ENCODE measurements at places on chromosomes 12 and 14.

DNA sequence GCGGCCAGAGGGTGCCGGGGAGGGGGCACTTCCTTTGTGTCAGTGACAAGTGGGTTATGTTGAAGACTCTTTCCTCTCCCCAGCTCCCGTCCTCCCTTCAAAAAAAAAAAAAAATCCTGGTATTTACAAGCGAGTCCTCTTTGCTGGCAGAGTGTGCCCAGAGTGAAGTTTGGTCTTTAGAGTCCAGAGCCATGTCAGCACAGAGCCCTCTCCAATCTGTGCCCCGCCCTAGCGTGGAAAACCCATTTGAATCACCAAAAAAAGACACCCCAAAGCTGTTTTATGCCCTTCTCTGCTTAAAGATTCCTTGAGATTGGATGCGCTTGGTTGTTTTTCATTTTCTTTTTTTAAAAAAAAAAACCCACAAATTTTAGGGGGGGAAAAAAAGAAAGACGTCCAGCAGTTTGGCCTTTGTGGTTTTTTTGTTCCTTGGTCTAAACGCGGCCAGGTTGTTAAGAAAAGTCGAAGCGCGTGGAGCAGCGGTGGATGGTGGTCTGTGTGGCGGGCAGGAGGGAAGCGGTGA is 3.3 kb downstream of the NKX2-1 start:
- DNase-seq, result no peak

- no peak for DNase-seq
Measured at GRCh38 chr12:53999559-54000115, 324 bp upstream of the HOXC9 start.

- peak; percentile 71 for DNase-seq
Measured at GRCh38 chr12:132908145-132909029, 21.0 kb upstream of the CHFR start.

- DNase-seq, result no peak
Measured at GRCh38 chr12:103901518-103902173, 28.6 kb upstream of the HSP90B1 start.

DNA sequence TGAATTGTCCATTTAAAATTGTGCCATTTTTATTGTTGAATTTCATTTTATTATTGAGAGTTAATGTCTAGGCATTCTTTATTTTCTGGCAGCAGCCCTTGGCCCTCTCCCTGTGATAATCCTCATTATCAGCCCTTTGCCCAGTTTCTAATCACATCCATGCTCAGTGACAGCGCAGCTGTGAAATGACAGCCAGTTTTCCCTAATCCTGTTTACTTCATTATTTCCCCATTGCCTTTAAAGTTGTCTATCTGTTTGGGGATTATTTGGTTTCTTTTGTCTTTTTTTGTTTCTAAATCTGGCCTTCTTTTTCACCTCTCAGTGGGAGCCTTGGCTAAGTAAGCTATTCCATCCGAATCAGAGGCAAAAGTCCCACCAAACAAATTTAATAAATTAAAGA is 476.9 kb downstream of the SLC6A15 start:
- no peak for DNase-seq
